Foreskin fibroblast (primary cell): ENCODE measurements at places on chromosomes 1 and 21.

- no peak for DNase-seq
Measured at GRCh38 chr1:226651041-226651731, 87.9 kb downstream of the ITPKB start.

DNA sequence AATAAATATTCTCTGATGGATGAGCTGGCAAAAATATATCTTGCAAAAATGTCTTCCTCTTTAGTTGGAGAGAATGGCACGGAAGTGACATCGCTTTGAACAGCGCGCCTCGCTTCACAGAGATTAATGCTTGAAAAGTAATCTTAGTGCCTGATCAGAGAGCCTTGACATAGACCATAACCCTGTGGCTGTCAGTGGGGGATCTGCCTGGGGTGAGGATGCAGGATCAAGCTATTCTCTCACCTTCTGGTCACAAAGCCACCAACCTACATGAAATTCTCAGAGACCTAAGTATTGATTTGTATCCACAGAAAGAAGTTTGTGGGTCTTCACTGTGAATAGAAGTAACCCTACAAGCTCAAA lies 492.6 kb downstream of the LMO4 start:
- no peak for DNase-seq

DNA sequence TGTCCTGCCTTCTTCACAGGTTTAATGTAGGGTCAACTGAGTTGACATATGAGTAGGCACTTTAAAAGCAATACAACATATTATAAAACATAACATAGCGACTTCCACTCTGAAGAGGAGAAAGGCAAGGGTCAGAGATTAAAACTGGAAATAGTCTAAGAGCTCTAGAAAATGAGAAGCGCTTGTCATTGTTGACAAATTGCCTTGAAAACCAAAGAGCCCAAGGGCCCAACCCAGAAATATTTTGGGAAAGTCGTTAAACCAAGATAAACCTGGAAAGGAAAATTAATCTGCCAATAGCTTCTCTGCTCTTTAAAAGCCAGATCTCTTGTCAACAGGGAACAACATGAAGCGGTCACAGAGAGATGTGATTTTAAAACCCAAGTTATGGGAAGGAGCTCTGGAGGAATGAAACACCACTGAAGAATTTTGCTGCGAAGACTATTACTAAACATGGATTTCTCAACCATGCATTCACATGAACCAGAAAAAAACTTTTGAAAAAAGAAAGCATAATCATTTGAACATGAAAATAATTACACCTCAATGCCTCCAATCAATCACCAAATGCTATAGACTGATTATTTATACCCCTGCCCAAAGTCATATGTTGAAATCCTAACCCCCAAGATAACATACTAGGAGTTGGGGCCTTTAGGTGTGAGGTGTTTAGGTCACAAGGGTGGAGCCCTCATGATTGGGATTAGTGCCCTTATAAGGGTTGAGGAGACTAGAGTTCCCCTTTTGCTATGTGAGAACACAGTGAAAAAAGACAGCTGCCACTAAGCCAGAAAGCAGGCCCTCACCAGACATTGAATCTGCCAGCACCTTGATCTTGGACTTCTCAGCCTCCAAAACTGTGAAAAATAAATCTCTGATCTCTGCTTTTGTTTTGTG lies 33.0 kb upstream of the MTF1 start:
- peak; percentile 49 for DNase-seq

- peak; percentile 94 for DNase-seq
Measured at GRCh38 chr1:201503397-201504176, 3.3 kb downstream of the CSRP1 start.

DNA sequence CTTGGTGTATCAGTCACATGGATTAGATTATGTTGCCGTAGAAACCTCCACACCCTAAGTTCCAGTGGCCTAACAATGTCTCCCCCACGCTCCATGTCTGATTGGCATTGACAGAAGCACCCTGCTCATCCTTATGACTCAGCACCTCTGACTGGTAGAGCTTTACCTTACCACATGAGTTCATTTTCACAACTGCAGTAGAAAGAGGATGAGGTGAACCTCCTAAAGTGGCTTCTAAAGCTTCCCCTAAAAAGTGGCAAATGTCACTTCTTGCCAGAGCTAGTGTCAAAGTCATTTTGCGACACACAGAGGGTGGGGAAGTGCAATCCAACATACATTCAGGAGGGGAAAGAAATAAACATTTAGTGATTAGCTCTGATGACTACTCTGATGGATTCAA lies 30.6 kb upstream of the LYPD8 start:
- DNase-seq = no peak

- peak; percentile 95 for DNase-seq
Measured at GRCh38 chr1:42940851-42941639, 17.6 kb downstream of the SLC2A1 start.

GRCh38 chr1:30881319-30882181 lies 27.0 kb downstream of the SDC3 start:
- no peak for DNase-seq

DNA sequence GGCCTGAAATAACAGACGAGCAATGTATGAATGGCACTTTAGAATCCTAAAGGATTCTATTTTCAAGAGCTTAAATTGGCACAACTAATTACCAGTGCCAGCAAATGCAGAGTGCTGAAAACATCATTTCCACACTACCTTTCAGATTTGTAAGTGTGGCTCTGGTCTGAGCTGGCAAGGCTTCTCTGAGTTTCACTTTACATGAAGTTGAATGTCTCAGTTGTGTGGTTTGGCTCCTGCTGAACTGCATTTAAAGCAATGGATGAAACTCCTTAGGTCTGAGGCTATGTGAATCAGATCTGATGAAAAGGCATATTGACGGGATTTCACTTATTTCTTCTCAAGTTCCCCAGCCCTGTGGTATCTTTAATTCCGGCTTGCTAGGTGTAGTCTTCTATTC lies 114.8 kb upstream of the PTGFR start:
- peak; percentile 82 for DNase-seq

DNA sequence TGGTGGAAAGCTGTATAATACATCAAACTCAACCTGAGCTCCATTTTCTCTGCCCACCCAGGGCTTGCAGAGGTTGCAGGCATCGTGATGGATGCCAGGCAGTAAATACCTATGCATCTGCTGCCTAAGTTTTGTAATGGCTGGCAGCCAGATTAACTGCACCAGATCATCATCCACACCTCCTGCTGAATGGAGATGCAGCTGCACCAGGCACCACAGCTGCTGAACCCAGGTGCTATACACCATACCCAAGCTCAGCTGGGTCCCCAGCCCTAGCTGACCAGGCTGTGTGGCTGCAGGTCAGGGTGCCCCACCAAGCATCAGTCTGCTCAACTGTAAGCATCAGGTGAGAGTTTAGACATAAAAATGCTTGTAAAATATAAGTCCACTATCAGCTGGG lies 6.7 kb upstream of the SNAPIN start:
- DNase-seq = no peak

- peak; percentile 90 for DNase-seq
Measured at GRCh38 chr1:201946224-201946908, at the start of gene LMOD1. LMOD1 (minus strand) TSS chr1:201946548; CDS start chr1:201946340, 208 bp downstream.

GRCh38 chr1:200112290-200112689 lies 84.8 kb downstream of the NR5A2 start:
- peak; percentile 29 for DNase-seq
